NCI-H1092 (cell line): ENCODE measurements at places on chromosomes 4 and X.

GRCh38 chr4:7985891-7986441 is 46.3 kb upstream of the AFAP1 start:
- DNase-seq, result no peak

DNA sequence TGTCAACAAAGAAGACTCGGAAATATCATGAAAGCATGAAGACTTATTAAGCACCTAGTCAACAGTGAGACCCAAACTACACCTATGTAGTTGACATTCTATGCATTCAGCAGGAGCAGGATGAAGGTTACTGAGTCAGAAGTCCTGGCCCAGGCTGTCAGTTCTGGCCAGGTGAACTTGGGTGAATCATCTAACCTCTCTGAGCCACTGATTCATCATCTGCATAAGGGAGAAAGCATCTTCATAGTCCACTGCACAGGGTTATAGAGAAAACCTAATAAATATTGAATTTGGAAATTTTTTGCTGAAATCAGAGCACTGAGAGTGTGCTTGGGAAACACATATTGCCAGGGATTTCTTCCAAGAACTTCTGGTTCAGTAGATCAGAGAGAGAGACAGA is 296.0 kb upstream of the SFRP2 start:
- no peak for DNase-seq

- no peak for DNase-seq
Measured at GRCh38 chr4:4559596-4559995, 17.7 kb upstream of the STX18 start.

DNA sequence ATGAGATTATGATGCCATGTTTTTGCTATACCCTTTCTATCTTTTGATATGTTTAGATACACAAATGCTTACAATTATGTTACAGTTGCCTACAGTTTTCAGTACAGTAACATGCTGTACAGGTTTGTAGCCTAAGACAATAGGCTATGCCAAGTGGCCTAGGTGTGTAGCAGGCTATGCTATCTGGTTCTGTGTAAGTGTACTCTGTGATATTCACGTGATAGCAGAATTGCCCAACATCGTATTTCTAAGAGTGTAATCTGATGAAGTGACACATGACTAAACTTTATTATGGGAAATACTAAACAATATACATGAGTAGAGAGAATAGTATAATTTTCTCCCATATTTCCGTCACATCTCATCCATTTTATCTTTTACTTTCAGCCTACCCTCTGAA is 97.0 kb downstream of the CLDN22 start:
- no peak for DNase-seq

DNA sequence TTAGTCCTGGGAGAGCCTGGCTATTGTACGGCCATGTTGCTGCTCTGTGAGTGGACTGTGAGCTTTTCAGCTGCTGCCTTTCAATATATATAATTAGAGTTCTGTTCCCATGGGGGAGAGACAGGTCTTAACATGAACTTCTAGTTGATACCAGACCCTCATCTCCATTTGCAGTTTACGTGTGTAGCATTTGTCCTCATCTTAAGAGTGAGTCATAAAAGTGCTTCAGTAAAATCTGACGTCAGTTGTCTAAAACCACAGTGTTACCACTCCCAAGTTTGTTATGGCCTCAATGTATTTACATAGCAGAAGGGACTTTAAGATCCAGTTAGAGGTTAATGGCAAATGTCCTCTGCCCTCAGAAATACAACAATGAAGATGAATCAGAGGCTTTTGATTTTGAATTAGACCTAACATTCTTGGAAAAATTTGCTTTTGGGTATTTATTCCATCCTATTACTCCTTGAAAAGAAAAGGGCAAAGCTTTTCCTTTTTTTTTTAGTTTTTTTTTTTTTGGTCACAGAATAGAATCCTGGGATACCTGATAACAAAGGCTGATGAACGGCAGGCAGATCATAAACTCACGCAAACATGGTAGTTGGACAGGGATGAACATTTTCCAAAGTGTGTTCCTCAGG is 38.6 kb downstream of the PHOX2B start:
- no peak for DNase-seq

DNA sequence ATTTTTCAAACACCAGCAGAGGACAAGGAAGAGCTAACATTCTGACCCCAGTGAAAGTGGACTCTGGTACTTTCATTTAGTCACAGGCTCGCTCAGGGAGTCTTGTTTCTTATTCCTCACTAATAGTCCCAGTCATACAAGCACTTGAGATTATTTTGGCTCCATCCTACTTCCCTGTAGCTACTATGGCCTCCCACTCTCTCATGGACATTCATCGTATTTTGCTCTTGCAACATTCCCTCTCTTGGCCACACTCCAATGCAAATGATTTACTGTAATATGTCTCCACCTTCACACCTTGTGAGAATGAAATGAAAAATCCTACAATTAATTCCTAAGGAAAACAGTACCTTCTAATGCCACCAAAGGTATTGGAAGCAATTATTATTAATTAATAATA is 21.3 kb downstream of the PLRG1 start:
- no peak for DNase-seq

GRCh38 chr4:76305971-76306881 is at the start of gene STBD1:
Gene STBD1, plus strand, starts transcription at chr4:76306733. Its CDS starts 37 bp downstream, at chr4:76306770.
- peak; percentile 12 for DNase-seq

- no peak for DNase-seq
Measured at GRCh38 chrX:80317646-80318045, 102.6 kb upstream of the TENT5D start.

GRCh38 chr4:128279624-128280225 is 7.9 kb downstream of the PGRMC2 start:
- no peak for DNase-seq
